NCI-H446 treated with DMSO at 0.1 percent for 48 hours (cell line): ENCODE measurements at places on chromosomes 4 and X.

- DNase-seq, result no peak
These were observed 28.5 kb upstream of the COX18 start for GRCh38 chr4:73098016-73098415.

- DNase-seq, result no peak
These were observed 241.1 kb upstream of the ETNPPL start for GRCh38 chr4:109003964-109004363.

GRCh38 chr4:169340834-169341233 is 70.1 kb upstream of the SH3RF1 start:
- DNase-seq, result no peak

- DNase-seq, result no peak
These were observed 193.9 kb upstream of the RPL34 start for GRCh38 chr4:108426493-108426892.

- no peak for DNase-seq
These were observed 8.3 kb downstream of the PKD2 start for GRCh38 chr4:88015659-88016295.

DNA sequence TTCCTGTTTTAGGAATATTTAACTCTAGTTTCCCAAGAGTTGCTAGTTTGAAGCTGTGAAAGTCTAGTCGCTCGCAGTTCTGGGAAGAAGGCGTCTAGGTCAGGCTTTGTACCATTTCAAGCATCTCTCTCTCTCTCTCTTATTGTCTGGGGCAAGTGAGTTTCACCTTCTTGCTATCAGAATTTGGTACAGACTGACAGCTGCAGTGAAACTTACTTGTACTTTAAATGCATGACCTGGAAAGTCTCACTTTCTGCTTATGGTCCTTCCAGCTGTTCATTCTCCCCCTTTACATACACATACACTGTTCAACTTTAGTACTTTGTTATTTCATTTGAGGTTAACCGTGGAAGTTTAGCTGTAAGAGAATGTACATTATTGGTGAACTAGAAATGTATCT is 4.4 kb downstream of the FRMPD4 start:
- no peak for DNase-seq

- DNase-seq, result no peak
These were observed 158.3 kb downstream of the DMD start for GRCh38 chrX:33053001-33053400.

DNA sequence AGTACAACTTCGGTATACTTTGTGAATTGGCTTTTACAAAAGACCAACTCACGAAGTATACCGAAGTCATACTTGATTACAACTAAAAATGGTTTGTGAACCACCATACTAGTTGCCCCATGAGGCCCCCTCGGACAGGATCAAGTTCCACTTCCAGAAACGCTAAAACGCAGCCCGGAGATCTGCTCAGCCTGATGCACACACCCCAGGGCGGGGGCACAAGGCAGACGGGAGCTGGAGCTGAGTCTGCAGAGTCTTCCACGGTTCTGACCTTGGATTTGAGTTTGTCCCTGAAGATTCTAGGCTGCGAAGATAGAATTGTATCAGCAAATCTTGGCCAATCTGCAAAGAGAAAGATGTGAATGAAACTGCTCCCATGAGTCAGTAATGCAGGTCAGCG is 118.1 kb downstream of the SORCS2 start:
- no peak for DNase-seq

- no peak for DNase-seq
These were observed 1.4 kb downstream of the ZFX start for GRCh38 chrX:24150898-24151297.

DNA sequence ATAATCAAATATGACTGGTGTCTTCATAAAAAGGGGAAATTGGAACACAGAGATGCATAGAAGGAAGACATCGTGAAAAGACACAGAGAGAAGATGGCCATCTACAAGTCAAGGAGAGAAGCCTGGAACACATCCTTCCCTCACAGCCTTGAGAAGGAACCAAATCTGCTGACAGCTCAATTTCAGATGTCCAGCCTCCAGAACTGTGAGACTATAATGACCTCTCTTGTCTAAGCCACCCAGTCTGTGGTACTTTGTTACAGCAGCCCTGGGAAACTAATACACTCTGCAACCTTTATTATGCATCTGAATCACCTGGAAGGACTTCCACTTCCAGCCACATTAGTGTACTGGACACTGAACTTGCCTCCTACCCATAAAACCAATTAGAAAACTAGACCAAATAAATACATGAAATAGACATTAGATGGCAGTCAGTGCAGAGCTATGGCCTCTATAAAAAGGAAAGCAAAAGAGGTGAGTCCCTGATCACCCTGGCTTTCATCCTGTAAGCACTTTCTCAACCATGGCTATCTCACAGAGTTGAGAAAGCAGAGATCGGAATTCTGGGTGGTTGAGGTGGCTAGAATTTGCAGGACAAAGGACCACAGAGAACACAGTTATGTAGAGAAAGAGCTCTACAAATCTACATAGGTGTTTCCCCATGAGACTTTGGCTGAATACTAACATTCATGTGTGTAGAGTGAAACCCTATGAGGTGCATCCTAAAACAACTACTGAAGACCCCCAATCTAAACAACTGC is 25.7 kb downstream of the GAB3 start:
- no peak for DNase-seq

DNA sequence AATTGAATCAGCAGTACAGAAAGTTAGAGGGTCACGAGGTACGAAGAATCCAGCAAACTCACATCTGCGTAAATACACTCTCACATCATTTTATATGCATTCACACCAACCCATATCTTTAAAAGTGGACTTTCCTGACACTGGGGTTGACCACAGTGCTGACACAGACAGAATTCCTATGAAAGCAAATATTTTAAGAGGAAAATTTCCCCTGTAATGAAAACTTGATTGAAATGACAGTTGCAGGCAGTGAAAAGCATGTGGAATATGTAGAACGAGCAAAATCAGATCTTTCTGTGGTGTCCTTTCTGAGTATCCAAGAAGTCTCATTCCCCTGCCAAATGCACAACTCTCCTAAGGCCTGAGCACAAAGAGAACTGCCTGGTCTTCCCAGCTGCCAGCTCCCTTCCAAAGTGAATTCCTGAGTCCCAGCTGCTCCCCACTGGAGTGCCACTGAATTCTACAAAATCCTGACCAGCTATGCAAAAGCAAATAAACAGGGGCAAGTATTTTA is 50.5 kb upstream of the FAM9C start:
- no peak for DNase-seq

DNA sequence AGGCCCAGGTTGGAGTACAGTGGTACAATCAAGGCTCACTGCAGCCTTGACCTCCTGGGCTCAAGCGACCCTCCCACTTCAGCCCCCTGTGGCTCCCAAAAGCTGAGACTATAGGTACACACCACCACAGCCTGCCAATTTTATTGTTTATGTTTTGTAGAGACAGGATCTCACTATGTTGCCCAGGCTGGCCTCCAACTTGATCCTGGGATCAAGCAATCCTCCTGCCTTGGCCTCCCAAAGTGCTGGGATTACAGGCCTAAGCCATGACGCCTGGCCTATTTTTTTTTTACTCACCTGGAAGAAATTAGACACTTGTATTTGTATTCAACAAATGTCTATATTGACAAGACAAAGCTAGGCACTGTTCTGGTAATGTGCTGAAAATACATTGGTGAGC is 25.1 kb downstream of the FAM156A start:
- DNase-seq, result no peak

- no peak for DNase-seq
These were observed 36.5 kb downstream of the TXLNG start for GRCh38 chrX:16822723-16823122.

DNA sequence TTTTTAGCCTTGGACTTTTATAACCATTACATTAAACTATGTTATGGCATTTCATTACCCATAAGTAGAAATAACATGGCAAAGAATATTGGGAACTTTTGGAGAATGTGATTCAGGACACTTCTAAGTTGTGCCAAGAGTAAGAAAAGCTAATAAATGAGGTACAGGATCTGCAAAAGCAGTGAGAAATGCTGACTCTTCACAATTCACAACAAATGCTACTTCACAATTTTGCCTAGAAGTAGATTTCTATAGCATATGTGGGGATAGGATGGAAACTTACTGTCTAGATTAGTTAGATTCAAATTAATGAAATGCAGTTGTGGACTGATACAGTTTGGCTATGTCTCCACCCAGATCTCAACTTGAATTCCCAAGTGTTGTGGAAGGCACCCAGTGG is 173.7 kb downstream of the COMMD8 start:
- DNase-seq, result no peak

DNA sequence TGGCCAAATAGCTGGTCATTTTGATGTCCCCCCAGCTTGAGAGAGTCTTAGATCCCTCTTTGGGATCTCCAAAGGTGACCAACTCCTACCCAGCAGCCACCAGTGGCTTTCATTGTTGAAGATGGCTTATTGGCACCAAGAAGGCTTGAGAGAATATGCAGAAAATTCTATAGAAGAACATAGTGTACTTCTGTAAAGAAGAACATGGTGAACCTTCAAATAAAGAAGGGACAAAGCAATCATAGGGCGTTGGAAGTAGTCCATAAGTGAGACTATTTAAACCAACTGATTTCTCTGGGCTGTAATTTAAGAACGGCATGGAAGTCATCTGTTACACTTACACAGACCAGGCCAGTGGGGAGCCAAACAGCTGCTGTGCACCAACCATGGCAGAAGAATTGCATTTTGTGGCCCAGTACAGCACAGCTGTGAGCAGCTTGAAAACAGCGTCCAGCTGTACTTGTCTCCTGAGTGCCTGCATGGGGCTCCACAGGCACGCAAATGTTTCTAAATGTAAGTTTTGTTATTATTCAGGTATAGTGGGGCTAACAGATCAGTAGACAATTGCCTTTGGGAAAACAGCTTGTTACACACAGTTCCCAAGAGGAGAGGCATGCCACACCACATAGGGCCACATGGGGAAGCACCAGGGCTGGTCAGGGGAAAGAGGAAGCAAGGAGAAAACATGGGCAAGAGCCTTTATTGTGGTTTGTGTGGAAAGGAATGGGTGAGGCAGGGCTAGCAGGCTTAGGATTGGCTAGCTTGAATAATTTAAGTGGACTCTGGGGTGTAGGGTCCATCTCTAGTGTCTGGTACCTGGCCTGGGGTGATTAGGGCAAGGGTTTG is 125.0 kb downstream of the ARHGAP6 start:
- no peak for DNase-seq

GRCh38 chrX:153395613-153396319 is 5.4 kb downstream of the PNMA6E start:
- DNase-seq, result no peak

GRCh38 chr4:53676402-53676871 is 85.2 kb upstream of the LNX1 start:
- DNase-seq, result no peak

DNA sequence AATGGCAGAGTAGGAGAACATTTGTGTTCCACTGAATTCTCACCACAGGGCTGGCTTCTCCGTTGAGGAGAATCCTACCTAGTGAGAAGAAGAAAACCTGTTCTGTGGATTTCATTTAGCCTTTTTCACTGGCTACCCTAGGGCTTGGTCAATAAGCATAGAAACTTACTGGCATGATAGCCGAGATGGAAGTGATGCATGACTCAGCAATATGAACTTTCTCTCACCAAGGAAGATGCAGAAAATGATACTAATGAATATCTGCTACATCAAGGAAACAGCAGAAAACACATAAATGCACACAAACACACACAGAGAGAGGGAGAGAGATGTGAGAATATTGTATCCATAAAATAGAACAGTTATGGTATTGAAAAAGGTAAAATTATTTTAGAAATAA is 216.3 kb downstream of the HHIP start:
- DNase-seq, result no peak

DNA sequence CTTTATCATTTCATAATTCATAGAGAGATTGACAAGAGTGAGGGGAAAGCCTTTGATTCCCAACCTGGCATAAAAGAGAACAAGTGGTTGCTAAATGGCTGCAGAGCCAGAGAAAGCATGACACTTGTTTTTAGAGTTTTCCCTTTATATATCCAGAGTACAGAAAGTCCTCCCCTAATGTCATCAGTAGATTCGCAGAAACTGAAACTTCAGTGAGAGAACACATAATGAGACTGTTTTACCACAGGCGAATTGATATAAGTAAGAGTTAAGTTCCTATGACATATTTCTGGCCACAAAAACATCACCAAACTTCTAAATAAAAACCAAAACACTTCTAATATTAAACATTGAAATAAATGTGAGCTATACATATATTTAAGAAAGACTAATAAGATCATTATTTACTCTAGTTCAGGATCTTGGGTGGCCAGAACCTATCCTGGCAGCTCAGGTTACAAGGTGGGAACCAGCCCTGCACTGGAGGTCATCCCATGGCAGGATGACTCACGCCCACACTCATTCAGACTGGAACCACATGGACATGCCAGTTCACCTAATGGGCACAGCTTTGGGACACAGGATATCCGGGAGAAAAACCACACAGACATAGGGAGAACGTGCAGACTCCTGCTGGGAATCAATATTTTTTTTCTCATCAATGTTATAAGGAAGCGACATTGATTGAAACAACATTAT is 35.5 kb downstream of the NWD2 start:
- no peak for DNase-seq

- DNase-seq, result no peak
These were observed 51.4 kb downstream of the CPZ start for GRCh38 chr4:8643986-8644385.

DNA sequence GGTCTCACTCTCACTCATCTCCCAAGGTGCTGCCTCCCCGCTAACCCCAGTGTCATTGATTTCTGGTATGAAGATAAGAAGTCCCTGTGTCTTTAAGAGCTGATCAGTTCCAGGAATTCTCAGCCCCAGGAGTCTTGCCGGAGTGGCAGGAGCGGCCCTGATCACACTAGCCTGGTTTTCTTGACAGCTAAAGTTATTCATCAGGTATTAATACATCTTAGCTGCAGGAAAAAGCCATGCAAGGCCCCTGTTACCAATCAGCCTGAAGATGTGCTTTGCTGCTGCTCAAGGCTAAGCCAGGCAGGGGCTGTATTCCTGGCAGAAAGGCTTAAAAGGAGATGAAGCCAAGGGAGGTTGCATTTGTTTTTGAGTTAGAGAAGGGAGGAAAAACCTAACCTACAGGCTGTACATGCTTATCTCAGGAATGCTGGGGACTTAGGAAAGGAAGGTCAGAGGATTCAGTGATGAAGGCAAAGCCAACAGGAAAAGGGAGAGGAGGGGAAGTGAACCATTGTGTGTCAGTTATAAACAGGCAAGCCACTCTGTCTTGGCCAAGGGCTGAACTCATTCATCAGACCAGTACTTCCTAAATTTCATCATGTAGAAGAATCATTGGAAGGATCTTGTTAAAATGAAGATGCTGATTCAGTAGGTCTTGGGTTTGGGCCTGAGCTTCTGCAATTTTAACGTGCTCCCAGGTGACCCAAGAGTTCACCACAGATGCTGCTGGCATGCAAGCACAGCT is 8.6 kb downstream of the SRPX start:
- no peak for DNase-seq

DNA sequence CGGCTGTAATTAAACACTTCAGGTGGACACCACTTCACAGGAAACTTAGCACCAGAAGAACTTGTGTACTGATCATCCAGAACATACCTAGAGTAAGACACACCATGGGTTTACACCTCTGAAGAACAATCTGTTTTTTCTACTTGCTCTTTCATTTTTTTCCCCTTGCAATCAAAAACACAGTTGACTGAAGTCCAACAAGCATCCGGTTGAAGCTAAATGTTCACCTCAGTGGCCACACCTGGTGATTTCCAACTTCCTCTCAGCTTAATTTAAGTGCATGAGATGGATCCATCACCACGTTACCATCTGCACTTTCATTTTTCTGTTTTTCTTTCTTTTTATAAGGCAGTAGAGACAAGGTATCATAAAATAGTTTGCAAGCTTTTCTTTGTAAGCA is 4.9 kb upstream of the TXK start:
- DNase-seq, result no peak

- no peak for DNase-seq
These were observed 105.5 kb downstream of the HDAC8 start for GRCh38 chrX:72467135-72467534.
